ENCODE measurements at places on chromosomes 5 and 9.

DNA sequence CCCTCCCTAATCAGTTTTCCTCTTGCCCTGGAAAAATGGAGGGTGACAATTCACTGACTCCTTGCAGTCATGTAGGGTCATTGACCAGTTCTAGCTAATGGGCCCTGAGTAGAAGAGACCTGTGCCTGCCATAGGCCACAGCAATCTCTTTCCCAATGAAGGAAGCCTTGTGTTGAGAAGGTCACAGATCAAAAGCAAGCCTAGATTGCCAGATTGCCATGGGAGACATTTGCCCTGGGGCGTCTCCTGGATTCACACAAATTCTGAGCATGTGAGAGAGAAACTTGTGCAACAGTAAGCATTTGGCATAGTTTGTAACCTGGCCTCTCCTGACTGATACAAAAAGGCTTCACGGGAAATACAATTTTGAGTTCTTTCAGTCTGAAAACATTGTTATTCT, 148.0 kb downstream of the NUDT12 start:
- DNase-seq = no peak

- DNase-seq = no peak
Observed at GRCh38 chr9:125561509-125562148, 145.4 kb downstream of the MAPKAP1 start.

DNA sequence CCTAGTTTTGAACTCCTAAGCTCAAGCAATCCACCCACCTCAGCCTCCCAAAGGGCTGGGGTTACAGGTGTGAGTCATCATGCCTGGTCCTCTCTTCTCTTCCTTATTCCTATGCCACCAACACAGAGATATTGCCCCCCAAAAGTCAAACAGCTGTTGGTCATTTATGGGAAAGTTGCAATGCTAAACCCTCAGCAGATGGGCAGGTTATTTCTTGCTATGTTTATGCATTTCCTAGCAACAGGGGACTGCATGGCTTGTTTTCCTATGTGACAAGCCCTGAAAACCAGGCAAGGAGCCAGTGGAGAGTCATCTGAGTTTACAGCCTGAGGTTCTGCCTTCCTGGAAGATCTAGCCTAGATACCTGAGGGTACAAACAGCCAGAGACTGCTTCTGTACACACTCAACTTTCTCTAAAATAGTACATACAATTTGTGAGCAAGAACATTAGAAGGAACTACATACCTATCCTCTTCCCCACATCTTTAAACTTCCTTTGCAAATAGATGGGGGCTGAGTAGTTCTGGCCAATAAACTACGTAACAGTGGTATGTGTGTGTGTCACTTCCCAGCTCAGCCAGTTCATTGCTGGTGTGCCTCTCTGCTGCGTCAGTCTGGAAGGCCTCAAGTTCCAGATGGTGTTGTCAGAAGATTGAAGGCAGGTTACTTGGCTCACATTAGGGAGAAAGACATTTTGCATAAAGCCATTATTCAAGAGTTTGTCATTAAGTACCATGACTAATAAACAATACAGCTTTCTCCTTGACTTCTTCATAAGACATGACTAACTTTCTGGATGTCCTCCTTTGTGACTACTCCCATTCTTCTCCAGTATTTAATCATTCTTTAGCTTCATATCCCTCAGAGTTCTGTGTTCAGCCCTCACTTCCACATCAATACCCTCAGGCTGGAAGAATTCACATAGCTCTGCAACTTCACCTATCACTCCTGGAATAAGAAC, 65.3 kb downstream of the CSNK1A1 start:
- DNase-seq = peak; percentile 99

DNA sequence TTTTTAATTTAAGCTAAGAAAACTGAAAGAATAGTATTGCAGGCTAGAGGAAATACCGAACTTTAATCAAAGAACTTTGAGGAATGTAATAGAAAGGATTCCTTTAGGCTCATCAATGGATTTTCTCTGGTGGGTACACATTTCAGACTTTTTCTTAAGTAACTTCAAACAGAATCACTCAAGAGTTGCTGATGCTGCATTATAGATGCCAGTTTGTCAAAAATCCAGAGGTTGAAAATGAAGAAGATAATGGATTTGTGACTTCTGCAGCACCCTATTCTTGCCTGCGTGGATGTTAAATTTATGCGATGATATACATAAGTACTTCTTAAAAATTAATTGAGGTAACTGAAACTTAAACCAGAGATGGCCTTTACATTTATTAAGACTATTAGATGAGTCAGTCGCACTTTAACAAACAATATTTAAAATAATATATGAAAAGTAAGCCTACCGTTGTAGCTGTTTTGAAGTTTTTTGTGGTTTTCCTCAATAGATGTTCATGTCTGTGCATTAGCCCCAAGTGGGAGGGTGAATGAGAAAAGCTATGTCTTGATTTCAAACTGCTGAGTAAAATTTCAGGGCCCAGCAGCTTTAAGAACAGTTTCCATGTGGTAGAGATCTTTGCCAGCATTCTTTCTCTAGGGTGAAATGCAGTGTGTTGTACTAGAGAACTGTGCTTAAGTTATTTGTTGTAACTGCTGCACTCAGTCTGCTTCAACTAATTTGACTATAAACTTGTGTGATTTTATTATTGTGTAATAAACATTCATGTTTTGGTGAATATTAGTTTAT, at the start of gene OGN:
OGN (minus strand) TSS at position 537 of the 795 bp plus-strand sequence. CDS start 1,171 bp downstream, outside the sequence.
- DNase-seq = no peak

DNA sequence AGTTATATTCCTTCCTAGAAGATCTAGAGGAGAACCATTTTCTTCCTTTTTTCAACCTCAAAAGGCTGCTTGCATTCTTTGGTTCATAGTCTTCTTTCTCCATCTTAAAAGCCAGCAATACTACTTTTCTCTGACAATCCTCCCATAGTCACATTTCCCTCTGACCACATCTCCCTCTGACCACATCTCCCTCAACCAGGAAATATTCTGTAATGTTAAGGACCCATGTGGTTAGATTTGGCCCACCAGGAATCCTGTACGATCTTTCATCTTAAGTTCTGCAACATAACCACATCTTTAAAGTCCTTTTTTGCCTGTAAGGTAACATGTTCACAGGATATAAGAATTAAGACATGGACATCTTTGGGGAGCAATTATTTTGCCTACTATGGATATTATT, 179.4 kb upstream of the SPEF2 start:
- no peak for DNase-seq

GRCh38 chr5:22844155-22844554, 9.0 kb downstream of the CDH12 start:
- DNase-seq = no peak

DNA sequence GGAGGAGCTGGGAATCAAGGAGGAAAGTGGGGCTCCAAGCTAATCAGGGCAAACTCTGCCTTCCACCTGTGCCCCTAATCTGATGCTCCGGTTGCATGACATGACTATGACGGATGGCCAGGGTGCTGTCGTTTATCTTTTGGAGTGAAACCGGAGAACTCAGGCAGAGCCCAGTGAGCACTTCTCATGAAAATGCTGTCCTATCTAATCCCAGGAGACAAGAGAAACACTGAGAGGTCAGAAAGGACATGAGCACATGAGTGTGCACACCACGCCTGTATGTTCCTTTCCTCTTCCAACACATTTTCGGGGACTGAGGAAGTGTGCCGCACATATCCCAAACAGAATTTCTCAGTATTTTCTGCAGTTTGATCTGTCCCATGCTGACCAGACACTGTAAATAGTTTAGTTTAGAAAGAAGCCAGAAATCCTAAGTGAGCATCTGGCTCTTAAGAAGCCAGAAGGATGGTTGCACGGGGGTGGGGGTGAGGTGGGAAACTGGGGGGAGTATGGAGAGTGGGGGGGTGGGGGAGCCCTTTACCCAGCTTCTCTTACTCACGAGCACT, 217.1 kb downstream of the TSSK1B start:
- DNase-seq = no peak

DNA sequence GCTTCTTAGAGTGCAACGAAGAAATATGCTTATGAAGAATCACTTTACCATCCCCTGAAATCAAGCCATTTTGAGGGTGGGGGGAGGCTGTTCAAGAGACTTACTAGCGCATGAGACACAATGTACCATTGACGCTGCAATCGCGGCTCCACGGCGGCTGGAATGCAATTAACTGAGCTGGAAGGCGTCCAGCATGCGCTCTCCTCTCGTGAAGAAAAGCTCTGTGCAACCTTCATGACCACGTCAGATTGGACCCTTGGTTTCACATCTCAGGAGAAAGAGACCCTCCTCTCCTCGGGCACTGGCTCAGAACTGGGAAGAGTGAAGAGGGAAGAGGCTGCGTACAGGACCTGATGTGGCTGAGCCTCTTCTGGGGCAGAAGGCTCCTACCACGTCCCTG, 138.5 kb upstream of the IRX2 start:
- DNase-seq = no peak

GRCh38 chr5:126998201-126998631, 32.1 kb downstream of the MARCHF3 start:
- no peak for DNase-seq

- no peak for DNase-seq
Observed at GRCh38 chr9:134214386-134214765, 50.0 kb upstream of the RNU6ATAC start.

DNA sequence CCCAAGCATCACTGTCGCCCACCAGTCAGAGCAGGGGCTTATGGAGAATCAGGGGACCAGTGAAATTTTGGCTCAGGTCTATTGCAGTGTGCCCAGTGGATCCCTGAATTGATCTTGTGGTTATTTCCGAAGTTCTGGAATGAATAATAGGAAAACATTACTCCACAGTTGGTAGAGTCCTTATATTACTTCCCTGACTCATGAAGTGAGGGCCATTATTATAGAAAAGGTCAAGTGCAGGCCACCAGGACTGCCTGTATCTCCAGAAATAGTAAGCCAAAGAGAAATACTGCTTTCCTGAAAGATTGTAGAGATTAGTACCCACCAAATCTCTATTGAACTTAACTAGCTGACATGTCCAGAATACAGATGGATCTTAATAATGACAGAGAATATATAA, 335.0 kb downstream of the NPR3 start:
- no peak for DNase-seq

DNA sequence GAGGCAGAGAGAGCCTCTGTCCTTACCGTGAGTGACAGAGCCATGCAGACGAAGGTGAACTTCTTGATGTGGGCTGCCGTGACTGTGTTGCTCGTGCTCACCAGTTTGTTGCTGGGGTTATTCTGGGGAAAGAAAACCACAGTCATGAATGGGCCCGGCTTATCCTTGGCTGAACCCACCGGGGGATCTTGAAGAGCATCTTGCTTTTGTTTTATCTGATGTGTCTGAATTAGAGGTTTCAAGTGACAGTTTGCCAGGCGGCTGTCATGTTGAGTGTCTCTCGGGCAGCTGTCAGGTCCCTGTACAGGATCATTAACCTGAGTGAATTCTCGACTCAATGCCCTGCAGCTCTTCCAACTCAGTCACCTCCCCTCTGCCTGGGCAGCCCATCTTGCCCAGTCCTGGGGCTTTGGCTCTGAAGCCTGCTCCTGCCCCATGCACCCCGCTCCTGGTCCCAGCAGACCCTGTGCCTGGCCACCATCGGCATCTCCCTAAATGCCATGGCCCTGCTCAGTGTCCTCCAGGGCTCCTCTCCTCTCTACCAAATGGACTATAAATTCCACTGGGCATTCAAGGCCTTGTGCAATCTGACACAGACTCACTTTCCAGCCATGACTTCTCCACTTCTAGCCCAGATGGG, 77.4 kb downstream of the OTULIN start:
- no peak for DNase-seq

DNA sequence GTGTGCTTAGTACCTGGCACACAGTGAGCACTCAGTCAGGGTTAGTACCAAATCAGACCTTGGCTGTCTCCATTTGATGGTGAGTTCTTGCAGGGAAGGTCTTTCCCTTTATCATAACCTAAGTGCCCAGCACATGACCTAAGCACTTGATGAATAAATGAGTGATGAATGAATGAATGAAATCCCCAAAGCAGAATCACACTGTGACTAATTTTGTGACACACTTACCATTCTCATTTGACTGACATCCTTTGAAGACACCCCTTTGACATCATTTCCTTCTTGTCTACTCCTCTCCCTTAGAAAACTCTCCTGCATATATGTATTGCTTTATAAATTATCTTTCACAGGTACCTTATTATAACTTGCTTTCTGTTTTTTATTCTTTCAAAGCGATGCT, 130.2 kb upstream of the ELL2 start:
- no peak for DNase-seq

DNA sequence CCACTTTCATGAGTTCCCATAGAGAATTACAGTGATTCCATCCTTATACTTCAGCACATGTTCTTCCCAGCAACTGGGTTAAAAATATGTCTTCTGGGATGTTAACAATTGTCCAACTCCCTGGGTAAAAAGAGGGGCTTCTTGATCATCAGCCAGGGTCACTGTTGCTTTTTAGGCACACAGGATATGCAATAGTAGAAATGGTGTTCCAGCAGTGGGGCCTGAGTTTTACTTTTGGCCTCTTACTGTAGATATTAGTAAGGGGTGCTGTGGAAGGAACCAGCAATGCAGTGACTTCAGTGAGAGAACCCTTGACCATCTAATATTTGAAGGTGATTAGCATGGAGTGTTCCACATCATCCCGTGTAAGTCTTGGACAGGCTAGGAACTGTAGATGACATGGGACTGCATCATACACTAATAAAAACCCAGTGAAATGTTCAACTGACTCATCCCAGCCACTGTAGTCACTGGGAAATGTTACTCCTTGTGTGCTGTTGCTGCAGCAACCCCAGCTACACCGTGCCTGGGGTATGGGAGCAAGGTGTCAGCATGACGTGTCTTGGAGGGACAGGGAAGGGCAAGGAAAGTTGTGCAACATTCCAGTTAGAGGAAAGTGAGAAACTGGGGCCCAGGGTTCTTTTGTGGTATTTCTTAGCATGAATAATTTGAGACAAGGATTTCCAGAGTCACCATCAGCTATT, 610.9 kb downstream of the RAB3C start:
- peak; percentile 96 for DNase-seq

GRCh38 chr9:35609001-35609819, 4.1 kb downstream of the TESK1 start:
- DNase-seq = no peak

DNA sequence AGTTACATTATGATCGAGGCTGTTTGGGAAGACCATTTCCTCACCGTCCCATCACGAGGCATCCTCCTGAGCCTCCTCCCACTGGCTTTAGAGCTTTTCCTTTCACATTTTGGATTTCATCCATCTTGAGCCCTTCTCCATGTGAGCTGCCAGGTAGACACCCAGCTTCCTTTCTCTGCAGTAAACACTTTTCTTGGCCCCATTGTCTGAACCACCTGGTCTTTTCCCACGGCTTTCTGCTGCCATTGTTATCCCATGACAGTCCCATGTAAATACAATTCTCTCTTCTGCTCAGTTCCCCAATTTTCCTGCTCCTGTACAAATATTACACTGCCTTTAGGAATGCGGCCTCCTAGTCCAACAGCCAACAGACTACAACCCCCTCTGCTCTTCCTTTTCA, 24.1 kb downstream of the UBE2QL1 start:
- DNase-seq = no peak

GRCh38 chr5:115770466-115770865, 46.0 kb downstream of the CDO1 start:
- DNase-seq = no peak

- no peak for DNase-seq
Observed at GRCh38 chr5:157914151-157914788, 55.3 kb upstream of the CLINT1 start.

- no peak for DNase-seq
Observed at GRCh38 chr5:126464016-126464415, 40.8 kb downstream of the GRAMD2B start.

- DNase-seq = no peak
Observed at GRCh38 chr5:179166886-179167841, 107.0 kb downstream of the ZNF354C start.

Data from AG09309 (cell line).